ENCODE measurements at places on chromosomes 2 and 18.

GRCh38 chr2:217279140-217279539, 419.3 kb upstream of the TNP1 start:
- DNase-seq, result no peak

DNA sequence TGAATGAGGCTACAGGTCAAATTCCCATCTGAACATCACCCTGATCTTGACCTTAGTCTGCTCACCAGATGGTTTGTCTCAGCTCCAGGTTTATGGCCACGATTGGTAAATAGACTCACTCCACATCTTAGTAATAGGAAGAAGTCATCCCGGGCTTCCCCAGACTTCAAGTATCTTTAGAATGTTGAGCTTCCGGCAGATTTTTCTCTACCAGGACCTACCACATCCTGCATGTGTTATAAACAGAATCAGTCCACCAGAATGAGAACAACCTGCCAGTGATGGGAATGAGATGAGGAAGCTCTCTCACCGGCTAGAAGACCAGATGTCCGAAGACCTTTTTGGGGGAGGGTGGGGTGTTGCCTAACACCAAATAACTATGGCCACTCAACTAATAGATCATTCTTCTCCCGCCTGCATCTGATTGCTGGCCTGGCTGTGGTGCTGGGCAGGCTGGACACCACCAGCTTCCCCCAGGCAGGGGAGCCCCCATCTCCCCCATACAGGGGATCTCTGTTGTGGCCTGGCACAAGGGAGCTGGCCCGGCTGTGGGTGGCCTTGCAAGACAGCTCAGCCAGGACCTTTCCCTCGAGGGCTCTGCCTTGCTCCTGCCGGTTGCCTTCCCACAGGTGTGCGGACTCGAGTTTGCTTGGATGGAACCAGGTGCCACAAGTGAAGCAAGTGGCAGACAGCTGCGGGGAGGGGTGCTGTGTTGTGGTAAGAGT, 88.5 kb downstream of the SH3RF3 start:
- no peak for DNase-seq

- no peak for DNase-seq
Measured at GRCh38 chr2:148167241-148167766, 146.4 kb downstream of the MBD5 start.

DNA sequence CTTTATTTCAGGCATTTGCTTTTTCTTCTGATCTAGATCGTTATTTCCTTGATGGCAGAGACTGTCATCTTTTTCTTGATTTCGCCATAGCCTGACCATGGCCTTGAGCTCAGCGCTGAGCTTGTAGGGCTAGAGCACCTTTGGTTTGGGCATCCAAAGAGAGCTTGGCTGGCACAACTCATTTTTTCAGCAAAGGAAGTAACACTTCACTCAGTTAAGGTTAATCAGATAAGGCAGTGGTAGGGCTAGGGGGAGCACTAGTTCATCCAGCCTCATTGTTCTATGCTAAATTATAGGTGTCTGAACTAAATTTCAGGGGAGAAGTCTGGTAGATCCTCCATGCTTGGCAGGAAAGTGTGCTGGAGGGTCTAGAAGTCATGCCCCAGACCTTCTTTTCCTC, 125.0 kb downstream of the SETBP1 start:
- DNase-seq, result no peak

GRCh38 chr2:173496746-173497145, 142.1 kb downstream of the CDCA7 start:
- no peak for DNase-seq
